ENCODE measurements at places on chromosomes 7 and 10.

- DNase-seq = no peak
Observed at GRCh38 chr7:40826411-40827221, 691.8 kb downstream of the SUGCT start.

GRCh38 chr7:151341357-151342101 lies at the start of gene NUB1:
TSS of gene NUB1 (plus strand) at chr7:151341812. CDS start at chr7:151345350, 3,538 bp downstream.
- peak; percentile 77 for DNase-seq

DNA sequence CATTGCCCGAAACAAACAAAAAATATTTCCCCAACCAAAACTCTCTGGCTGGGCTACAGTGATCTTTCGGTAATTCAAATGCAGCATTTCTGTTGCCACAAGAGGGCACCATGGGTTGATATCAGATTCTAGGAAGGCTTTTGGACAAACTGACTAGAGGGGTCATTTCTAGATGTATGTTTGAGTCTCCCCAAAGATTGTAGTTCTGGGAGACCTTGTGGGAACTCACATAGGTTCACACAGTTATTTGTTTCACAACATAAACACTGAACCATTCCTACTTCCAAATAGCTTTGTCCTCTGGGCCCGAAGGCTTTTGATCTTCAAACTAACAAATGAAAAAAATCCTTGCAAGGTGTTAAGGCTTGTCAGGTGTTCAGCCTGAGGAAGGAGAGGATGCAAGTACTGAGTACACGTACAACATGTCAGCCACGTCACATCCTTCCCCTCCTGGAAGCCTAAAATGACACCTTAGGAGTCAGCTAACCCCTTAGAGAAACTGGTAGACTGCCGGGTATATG lies 37.0 kb upstream of the IL15RA start:
- DNase-seq = peak; percentile 59

DNA sequence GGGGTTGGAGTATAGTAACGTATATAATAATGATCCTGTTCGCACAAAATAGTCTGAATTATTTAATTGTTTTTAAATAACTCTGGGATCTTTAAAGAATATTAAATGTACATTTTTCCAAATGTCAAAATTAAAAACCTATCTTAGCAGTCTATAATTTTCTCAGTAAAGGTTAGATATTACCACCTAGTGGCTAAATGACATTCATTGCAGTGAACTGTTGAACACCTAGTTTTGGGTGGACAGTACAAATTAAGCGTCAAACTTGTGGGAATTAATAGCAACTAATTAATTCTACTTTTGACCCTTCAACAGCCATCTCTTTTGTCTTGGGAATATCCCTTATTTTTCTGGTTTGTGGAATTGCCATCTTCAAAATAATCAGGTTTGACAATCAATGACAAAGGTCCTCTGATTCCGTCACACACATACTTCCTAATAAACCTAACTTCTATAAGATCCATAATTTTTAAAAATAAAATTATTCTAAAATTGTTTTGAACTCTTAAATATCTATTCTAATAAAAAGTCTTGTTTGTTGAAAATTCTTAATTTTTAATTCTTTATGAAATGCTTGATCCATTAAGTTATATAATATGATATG lies 165.7 kb downstream of the SEMA3D start:
- peak; percentile 31 for DNase-seq

GRCh38 chr10:43980715-43981114 lies 332.0 kb upstream of the ZNF32 start:
- DNase-seq = no peak

All from fibroblast of mammary gland (primary cell).